ENCODE measurements at places on chromosomes 6 and 20.

- no peak for DNase-seq
Observed at GRCh38 chr6:146910611-146911010, 293.6 kb upstream of the STXBP5 start.

DNA sequence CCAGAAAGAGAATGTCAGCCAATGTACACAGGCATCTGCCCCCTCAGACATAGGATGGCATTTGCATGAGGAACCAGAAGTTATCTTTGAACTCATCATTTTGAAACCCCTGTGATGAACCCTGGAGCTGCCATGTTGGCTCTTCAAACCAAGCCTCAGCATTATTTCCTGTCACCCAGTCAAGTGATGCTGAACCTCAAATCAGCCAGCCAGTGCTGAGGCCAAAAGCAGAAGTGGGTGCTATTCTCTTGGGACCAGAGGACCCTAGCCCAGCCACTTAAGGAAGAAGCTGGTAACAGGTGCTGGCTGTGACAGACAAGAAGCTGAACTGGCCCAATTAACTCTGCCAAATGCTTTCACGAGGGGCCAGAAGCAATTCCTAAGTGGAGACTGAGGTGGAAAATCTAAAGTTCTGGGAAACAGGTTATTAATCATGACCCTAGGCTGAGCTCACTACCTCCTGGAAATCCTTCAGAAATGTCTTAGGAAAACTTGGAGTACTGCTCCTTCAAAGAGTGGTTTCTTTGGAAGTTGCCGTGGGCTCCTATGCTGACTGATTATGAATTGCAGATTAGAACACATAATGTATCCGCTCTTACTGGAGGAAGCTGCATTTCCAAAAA lies 4.0 kb downstream of the PKIG start:
- no peak for DNase-seq

GRCh38 chr20:23002276-23002675 lies 32.8 kb upstream of the SSTR4 start:
- DNase-seq = no peak

DNA sequence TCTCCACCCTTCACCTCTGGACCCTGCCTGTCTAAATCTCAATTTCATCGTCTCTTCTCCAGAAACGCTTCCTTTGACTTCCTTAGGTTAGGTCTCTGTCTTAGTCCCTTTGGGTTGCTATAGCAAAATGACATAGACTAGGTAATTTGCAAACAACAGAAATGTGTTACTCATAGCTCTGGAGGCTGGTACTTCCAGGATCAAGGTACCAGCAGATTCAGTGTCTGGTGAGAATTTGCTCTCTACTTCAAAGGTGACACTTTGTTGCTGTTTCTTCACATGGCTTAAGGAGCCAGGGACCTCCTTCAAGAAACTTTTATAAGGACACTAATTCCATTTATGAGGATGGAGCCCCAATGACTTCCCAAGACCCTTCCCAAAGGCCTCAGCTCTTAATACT lies 145.1 kb upstream of the IMPG1 start:
- no peak for DNase-seq

- DNase-seq = no peak
Observed at GRCh38 chr6:126444659-126445273, 104.9 kb downstream of the CENPW start.

GRCh38 chr20:10898552-10898951 lies 224.8 kb upstream of the JAG1 start:
- DNase-seq = no peak

Measured in Caco-2 (cell line).